ENCODE measurements at places on chromosomes 7 and 10.

GRCh38 chr7:43232366-43232765 is 119.9 kb downstream of the HECW1 start:
- no peak for DNase-seq

DNA sequence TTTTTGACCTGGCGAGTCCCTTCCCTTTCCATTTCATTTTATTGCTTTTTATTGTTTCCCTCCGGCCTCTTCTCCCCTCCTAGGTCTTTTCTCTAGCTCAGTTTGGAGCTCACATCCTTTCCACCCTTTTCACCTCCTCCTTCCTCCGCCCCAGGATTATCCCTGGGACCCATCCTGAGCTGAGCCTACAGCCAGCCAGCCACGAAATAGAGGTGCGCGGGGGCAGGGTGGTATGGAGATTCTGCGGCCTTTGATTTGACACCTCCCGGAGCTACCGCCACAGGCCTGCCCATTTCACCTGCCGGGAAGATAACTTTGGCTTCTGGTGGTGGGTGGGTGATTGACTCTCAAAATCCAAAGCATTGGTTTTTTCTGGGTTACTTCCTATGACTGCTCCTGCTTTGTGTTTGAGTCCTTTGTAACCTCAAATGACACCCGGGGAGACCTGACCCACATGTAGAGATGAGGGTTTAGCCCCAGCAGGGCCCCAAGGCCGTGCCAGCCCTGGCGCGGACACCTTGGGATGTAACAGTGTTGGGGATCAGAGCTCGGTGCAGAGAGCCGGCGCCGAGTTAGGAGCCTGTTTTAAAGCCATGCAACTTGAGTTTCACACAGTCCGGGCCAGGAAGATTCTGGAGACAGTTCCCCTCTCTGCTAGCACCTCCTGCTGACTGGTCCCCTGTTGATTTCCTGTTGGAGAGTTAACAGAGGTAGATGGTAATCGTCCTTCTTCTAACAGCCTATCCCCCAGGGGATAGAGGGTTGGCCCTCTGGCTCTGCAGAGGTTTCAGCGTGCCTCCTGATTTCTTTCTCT is 1.5 kb downstream of the DUSP5 start:
- DNase-seq, result no peak

DNA sequence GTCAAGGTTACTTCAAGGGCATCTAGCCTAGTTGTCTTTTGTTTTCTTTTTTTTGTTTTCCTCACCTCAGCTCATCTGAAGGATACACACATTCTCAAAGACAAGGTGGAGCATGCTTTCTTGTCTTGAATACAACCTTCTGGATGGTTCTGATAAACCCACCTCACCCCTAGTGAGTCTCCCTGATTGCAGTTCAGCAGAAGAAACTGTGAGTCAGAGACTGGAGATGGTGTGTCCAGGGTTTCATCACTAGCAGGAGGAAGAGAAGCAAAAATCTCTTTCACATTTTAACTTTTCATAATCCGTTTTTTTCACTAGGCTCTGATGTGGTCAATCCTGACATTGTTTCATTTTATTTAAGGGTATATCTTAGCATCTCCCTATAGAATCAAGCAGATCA is 143.0 kb upstream of the NRBF2 start:
- no peak for DNase-seq

DNA sequence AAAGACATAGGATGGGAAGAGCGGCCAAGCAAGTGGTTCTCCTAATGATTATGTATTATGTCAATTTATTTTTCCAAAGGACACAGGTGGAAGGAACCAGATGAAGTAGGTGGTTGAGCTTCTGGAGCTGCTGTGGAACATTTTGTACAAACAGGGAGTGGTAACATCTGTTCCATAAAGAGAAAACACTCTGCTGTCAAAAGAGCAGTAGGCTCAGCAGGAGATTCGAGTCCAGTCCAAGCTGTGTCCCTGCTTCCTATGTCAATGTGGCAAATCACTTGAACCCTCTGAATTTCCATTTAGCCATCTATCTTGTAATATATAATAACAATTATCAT is 448.0 kb upstream of the ANKRD30A start:
- DNase-seq, result no peak

DNA sequence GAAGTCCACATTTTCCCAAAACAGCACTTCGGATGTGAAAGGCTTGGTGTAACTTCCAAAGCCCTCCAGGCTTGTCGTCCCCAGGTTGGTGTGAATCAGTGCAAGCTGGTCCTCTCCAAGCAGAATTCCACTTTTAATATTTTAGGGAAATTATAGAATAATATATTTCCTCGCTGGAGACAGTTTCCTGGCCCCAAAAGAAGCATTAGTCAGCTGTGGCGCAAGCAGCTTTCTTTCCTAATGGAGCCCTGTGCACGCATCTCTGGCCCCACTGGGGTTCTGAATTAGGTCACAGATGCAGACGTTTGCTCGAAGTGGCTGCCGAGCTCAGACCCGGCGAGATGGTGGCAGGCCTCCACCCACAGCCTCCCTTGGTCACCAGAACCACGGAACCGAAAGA is 33.3 kb upstream of the MNX1 start:
- no peak for DNase-seq

DNA sequence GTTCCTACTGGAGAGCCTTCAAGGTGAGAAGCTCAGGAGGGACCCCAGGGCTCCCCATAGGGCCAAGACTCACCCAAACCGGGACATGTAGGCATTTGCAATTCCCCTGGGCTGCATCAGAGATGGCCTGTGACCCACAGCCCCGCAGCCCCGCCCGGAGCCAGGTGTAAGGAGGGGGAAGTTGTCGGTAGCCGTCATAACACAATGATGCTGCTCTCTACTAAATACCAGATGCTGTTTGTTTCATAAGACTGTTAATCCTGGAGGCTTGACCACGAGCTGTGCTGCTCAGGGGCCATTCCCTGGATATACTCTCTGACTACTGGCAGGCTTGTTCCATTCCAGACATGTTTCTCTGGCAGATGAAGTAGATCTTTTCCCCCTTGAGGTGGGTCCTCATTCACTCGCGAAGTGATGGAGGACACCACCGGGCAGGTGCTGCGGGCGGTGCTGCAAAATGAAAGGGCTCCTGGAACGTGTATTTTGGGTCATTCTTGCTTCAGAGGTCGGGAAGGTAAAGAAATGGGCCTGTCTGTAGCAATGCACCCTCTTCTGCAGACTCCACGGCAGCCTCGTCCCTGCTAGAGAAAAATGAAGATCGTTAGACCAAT is 61.1 kb downstream of the MKI67 start:
- peak; percentile 16 for DNase-seq

GRCh38 chr10:71600849-71601248 is 118.7 kb downstream of the C10orf105 start:
- no peak for DNase-seq

All from omental fat pad (tissue), 4 donors.